ENCODE measurements at places on chromosomes 11 and 22.

DNA sequence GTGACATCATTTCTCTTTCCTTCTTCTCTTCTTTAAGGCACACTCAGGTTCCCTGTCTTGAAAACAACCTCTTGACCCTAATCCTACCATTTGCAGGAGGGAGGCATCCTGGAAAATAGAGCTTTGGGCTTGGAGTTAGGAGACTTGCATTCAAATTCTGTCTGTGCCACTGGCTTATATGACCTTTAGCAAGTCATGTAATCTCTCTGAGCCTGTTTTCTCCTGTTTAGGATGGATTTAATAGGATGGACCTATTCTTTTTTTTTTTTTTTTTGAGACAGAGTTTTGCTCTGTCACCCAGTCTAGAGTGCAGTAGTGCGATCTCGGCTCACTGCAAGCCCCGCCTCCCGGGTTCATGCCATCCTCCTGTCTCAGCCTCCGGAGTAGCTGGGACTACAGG, 25.1 kb upstream of the CCDC134 start:
- no peak for DNase-seq

- no peak for DNase-seq
Observed at GRCh38 chr11:66006891-66007176, 4.5 kb downstream of the BANF1 start.

DNA sequence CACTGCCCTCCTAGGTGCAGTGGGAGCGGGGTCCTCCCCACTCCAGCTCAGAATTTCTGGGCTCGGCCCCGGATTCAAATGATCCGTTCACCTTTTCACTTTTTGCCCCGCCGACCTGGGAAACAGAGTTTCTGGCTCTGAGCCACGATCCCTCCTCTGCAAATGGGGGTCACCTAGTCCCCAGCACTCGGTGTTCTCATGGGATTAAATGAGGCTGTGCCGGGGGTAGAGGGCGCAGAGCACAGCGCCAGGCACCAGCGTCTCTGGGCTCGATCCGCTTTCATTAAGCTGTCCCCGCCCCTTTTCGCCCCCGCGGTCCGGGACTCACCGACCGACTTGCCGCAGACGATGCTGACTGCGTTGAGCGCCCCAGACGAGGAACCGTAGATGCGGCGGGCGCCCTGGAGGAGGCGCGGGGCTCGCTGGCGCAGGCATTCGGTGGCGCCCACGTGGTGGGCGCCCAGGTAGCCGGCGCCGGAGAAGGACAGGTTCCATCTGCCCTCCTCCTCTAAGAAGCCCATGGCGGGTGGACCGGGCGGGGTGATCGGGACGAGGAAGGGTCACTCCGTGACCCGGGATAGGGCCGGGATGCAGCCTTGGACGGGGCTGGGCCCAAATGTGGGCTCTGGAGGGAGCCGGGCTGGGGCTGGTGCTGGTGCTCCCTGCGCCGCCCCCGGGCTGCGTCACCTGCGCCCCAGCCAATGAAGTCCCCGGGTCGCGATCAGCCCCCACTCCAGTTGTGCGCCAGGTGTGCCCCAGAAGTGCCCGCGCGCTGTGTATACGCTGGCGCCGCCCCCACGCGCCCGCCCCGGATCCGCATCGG, at the start of gene PNPLA5:
Gene PNPLA5 (minus strand): TSS at position 654 of the 823 bp plus-strand sequence. CDS start 133 bp downstream, at position 521.
- peak; percentile 73 for DNase-seq

DNA sequence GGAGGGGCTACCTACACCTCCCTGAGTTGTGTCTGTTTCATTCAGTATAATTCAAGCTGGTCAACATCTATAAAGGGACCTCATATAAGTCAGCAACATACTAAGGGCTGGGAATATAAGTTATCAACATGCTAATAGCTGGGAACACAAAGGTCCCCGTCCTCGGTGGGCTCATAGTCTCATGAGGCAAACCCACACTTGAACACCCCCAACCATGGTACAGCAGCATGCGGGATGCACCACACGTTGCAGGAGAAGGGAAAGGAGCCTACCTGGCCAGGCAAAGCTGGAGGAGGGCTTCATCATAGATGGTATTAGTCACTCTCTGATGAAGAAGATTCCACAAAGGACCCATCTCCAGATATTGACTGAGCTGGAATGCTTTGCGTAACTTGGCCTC, 561.8 kb upstream of the B3GAT1 start:
- DNase-seq: no peak

- no peak for DNase-seq
Observed at GRCh38 chr11:23090659-23091058, 230.4 kb upstream of the CCDC179 start.

DNA sequence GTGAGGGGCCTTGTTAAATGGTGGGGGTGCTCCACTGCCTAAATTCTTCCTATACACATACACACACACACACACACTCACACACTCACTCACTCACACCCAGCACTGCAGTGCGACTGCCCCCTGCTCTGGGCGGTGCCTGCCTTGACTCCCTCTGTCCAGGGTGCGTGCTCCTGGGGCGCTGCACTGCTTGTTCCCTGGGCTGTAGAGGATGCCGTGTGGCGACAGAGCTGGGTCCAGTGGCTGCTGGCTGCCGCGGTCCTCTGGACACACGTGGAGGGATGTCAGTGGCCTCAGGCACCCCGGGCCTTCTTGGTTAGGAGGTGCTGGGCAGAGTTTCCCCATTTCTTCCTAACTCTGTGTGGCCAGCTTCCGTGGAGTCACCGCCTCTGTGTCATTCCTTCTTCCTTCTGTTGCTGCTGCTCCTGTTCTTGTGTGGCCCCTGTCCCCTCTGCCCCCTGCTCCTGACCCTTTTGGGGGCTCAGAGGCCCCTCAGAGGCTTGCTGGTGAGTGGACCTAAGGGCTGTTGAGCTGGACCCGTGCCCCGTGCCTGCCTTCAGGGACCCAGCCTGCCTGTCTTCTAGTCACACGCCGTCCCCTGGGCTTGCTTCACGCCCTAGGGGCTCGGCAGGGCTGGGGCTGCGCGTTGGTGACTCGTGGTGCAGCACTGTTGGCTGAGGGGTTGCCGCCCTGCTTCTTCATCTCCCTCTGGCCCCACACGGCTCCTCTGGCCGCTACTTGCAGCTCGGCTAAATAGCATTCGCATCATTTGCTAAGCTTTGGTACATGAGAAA, 147.0 kb downstream of the TBC1D22A start:
- DNase-seq: no peak

DNA sequence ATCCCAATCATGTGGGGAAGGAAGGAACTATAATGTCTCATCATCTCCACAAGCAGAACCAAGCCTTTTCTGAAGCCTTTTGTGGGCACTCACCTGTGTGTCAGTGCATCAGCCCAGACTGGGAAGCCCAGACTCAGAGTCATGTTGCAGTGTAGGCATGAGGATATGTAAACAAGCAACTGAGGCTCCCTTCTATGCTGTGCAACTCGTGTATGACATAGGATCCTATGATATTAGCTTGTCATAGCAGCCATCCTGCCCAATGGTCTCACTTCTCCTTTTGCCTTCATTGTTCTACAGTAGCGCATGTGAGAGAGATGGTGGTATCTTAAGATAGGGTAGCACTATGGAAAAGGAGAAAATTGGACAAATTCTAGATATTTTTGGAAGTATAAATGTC, 103.4 kb upstream of the OLFML1 start:
- DNase-seq: peak; percentile 14

DNA sequence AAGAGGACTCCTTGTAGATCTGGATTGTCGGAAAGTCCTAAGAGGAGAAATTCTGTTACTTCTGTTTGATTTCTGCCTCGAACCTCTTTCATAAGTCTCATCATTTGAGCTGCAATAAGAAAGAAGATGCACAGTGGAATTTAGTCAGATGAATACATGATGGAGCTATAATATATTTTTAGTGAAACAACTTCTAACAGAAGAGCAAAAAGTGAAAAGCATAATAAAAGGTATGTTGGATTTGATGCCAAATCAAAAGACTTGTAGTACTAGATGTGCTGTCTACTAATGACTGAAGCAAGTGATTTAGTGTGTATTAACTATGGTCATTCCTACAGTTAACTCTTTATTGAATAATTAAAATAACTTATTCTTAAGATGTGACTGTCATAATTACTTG, at the start of gene OR5AP2:
Gene OR5AP2 (minus strand): TSS at position 101 of the 400 bp plus-strand sequence. CDS start 0 bp downstream, at position 101.
- no peak for DNase-seq

DNA sequence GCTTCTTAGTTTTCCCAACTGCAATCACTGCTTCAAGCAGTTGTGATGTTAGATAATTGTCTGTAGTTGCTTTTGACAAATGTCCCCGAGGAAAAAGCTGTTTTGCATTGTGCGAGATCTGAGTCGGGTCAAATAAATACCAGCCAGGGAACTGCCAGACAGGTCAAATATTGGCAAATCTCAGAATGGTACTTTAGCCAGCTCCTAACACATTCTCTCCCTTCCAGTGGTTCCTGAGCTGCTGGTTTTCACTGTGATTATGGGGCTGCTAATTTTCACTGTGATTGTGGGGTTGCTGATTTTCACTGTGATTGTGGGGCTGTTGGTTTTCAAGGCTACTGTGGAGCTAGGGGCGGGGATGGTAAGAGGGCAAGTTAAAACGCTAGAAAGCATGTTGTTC, 14.3 kb downstream of the RASSF10 start:
- no peak for DNase-seq

GRCh38 chr11:46387919-46388618, 3.5 kb downstream of the CHRM4 start:
- DNase-seq: peak; percentile 73

GRCh38 chr22:20431511-20432192, 6.0 kb downstream of the SCARF2 start:
- DNase-seq: no peak

GRCh38 chr11:17197431-17197898, 10.3 kb downstream of the PIK3C2A start:
- DNase-seq: no peak

DNA sequence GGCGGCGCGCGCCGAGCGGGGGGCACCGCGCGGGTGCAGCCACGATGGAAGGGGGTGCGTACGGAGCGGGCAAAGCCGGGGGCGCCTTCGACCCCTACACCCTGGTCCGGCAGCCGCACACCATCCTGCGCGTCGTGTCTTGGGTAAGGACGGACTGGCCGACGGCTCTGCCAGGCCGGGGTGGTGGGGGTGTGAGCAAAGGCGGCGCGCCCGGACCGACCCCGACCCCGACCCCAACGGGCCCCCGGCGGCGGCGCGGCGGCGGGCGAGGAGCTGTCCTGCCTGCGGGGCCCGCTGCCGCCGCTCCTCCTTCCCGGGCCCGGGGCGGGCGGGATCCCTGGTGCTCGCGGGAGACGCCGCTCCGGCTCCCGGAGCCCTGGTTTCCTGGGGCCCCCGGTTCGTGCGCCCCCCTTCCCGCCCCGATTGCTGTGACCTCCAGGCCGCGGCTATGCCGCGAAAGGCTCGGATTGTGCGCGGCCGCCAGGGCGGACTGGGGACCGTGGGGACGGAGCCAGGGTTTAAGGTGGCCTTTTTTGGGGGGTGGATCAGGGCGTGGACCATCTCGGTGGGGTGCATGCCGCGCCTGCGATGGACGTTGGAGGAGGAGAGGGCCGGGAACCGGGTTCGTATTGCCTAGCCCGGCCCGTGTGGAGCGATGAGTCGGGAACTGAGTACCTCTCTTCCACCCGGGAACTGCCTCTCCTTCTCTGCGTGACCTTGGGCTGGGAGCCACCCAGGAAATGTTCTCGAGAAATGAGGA, at the start of gene SYNGR1:
Gene SYNGR1 (plus strand): TSS at position 25 of the 760 bp plus-strand sequence. CDS start 20 bp downstream, at position 45.
- no peak for DNase-seq

DNA sequence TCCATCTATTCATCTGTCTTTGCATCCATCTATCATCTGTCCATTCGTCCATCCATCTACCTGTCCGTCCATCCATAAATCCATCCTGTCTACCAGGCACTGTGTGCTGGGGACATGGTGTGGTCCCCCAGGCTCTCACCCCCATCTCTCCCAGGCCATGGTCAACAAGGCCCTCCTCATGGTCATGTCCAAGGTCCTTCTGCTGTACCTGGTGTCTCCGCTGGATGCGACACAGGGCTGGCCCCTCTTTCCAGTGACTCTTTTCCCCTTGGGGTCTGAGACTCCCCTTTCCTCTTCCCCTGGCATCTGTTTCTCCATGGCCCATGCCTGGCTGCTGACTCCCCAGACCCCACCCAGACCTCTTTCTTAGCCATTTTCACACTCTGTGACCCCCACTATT, 4.5 kb downstream of the IGLL1 start:
- DNase-seq: no peak

DNA sequence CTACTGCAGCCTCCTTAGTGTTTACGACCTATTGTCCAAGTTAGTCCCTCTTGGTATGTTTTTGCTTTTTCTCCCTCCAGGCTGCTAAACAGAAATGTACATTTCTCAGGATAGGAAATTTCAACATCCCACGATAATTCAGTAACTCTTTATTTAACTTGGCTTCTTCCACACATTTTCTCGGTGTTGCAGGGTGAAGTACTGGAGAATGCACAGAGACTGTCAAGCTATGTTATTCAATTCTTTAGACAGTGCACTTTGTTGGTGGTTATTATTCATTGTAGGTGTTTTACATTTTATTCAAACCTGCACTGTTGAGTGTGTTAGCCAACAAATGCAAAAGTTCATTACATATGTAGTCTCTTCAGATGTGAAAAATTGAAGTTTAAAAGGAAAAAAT, 839.8 kb downstream of the LRRC4C start:
- DNase-seq: no peak

DNA sequence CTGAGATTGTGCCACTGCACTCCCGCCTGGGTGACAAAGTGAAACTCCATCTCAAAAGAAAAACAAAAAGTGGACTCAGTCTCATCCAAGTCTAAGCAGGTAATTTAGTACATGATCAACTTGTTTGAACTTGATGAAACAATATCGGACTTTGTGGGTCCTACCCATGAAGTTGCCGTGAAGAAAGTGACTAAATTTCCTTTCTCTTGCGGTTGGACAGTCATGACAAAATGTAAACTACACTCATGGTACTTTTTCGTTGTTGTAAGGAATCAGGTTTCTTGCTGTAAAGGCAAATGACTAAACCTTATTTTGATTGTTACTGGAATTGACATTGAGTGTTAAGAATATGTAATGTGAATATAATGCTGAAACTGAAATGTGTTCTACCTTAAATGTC, 164.5 kb upstream of the PLET1 start:
- DNase-seq: no peak

DNA sequence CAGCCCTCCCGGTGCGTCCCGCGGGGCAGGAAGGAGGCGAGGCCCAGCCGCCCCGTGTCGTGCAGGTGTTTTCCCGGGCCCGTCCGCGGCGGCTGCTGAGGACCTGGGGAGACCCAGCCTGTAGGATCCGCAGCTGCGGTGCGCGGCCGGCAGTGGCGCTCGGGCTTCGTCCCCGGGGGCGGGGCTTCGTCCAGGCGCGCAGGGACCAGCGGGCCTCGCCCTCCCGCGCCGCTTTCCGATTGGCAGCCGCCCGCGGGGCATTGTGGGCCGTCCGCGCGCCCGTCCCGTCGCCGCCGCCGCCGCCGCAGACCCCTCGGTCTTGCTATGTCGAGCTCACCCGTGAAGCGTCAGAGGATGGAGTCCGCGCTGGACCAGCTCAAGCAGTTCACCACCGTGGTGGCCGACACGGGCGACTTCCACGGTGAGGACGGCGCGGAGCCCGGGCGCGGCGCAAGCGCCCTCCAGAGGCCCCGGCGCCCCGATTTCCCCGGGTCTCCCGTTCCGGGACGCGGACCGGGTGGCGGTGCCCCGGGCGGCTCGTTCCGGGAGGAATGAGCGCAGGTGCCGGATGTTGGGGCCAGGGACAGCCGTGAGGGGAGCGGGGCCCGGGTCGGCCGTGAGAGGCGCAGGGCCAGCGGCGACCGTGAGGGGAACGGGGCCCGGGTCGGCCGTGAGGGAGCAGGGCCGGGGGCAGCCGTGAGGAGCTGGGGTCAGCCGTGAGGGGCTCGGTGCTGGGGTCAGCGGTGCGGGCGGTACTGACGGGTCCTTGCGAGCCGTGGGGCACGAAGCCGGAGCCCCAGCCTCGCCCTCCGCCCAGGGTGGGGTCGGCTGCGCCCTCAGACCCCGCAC, at the start of gene TALDO1:
Gene TALDO1 (plus strand): TSS at position 307 of the 849 bp plus-strand sequence. CDS start 18 bp downstream, at position 325.
- peak; percentile 94 for DNase-seq

- DNase-seq: no peak
Observed at GRCh38 chr11:131234221-131234620, 136.2 kb upstream of the NTM start.
